ENCODE measurements at places on chromosomes 13 and 19.

DNA sequence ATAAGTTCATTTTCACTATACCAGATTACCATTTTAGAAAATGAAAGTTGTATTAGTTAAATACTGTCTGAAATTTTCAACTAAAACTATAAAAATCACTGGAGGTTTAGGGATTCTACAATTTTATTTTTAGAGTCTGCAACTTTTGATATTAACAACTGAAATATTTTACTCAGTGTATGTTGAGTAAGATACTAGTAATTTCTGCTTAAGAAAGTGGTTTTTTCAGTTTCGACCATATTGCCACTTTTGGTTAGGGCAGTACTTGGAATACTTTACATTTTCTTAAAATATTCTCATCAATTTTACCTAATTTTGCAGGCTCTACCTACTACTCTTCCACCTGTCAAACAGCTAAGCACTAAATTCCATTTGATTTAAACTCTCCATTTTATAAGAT lies 59.6 kb downstream of the KCNRG start:
- no peak for DNase-seq

DNA sequence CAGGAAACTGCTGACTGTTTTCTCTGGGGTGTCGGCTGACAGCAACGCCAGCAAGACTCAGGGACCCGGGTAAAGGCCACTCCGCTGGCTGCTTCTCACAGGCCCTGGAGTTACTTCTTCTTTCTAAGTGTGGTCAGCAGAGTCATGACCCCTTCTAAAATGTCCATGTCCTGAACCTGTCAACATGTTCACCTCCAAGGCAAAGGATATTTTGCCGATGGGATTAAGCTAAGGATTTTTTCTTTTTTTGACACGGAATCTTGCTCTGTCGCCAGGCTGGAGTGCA lies 7.9 kb downstream of the PEX11G start:
- DNase-seq: no peak

DNA sequence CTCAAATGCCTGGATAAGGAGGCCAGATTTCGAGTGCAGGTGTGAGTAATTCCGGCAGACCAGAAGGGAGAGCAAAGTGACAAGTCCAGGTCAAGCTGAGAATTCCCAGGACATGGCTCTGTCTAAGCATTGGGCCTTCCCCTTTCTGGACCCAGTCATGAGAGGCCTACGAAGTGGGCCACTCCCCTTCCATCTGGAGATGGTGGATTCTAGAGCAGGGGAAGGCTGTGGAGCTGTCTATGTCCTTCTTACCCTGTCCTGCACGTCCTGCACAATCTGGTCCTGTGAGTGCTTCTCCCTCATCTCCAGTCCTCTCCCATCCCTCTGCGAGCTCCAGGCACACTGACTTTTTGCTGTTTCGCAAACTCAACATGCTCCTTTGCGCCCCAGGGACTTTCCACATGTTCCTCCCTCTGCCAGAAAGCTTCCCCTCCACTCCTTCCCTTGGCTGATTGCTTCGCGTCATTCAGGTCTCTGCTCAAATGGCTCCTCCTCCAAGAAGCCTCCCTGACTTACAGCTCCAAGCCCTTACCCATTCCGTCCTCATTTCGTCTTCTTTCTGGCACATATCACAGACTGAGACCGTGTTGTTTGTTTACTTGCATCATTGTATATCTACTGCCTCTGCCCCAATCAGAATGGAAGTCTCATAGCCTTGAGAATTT lies 193.2 kb downstream of the URI1 start:
- no peak for DNase-seq

DNA sequence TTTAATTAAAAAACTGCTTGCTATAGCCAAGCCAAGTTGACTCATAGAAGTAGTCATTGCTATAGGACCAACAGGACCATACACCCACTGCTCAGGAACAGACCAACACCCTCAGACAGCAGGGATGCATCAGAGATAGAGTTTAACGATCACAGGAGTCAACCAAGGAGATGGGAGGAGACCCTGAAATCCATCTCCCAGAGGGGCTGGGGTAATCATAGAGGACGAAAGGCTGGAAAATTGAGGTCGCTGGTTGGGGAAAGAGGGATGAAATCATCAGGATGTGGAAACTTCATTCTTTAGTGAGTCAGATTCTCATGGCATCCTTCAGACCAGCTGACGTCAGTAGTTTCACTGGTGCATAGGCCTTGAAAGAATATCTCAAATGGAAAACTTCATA lies 160.4 kb upstream of the GPC6 start:
- no peak for DNase-seq

DNA sequence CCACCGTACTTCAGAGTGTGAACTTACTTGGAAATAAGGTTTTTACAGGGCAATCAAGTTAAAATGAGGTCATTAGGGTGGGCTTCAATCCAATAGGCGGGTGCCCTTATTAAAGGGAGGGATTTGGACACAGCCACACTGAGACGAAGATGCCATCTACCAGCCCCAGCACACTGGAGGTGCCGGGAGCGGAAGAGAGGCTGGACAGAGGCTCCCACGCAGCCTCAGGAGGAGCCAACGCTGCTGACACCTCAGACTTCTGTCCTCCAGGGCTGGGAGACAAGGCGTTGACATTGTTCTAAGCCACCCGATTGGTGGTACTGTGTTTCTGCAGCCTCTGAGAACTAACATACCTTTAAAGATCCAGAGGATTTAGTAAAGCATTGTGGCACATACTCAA lies 12.6 kb upstream of the RAB20 start:
- no peak for DNase-seq

- DNase-seq: no peak
Observed at GRCh38 chr13:73367886-73368285, 309.1 kb downstream of the KLF5 start.

DNA sequence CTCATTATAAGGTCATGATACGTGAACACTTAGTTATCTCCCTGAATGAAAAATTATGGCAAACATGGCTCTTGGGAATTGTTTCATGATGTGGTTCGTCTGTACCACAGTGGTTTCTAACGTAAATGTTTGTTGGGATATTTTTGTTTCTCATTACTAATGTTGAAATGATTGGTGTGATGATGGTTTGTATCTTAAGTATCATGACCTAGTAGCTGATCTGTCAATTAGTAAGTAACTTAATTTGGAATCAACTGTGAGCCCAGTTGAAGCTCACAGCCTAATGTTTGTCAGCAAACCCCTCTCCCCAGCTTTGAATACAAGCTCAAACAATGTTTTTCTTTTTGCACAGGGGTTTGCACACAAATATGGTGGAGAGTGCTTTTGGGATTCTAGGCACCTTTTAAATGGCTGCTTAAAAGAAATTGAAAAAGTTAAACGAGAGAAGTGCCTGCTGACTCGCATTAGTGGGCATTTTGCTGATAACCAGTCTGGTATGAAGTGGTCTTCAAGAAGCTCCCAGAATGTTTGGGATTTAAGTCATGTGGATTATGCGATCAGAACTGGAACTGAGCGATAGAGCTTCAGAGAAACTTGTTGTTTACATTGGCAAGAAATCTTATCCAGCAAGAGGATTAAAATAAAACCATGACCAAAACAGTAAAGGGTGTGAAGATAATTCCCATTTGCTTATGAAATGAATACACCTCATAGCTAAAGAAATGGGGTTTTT lies 68.2 kb downstream of the LMO7 start:
- no peak for DNase-seq

GRCh38 chr19:48685583-48685982 lies 10.2 kb upstream of the FUT2 start:
- no peak for DNase-seq

- DNase-seq: no peak
Observed at GRCh38 chr19:3360421-3361383, 5.7 kb upstream of the NFIC start.

DNA sequence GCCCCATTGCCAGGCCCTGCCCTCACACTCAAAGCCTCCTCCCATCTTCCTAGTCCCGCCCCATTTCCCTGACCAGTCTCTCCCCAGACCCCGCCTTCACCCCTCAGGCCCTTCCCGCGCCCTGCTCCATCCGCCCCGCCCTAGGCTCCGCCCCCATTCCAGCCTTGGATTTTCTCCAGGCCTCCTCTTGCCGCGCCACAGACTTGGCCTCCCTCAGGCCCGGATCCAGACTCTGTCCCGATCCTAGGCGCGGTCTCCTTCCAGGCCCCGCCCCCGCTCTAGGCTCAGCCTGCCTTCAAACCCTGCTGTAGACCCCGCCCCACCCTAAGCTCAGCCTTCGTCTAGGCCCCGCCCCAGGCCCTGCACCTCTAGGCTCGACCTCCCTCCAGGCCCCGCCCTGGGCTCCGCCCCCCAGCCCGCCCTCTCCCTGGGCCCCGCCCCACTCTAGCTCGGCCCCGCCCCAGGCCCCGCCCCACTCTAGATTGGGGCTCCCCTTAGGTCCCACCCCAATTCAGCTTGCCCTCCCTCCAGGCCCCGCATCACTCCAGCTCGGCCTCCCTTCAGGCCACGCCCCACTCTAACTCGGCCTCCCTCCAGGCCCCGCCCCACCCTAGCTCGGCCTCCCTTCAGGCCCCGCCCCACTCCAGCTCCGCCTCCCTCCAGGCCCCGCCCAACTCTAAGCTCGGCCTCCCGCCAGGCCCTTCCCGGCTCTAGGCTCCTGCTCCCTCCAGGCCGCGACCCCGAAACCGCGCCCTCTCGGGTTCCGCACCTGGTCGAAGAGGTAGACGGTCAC lies 18.5 kb downstream of the LMTK3 start:
- peak; percentile 100 for DNase-seq

DNA sequence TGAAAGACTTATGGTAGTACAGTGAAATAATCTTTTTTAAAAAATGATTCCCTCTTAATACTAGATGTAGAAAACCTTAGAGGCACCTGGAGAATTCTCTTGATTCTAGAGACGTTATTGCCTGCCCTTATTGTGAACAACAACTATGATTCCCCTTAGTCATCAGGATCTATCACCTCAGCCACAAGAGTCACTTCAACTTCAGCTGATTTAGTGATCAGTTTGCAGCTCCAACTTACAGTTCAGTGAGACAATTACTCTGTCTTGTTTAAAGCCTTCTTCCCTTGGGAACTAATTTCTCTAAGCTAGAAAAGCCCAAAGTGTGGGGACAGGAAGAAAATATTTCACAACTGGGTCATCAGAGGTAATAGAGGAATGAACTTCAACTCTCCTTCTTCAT lies 254.3 kb upstream of the SLITRK1 start:
- DNase-seq: no peak

- no peak for DNase-seq
Observed at GRCh38 chr13:43127103-43127798, 103.9 kb downstream of the DNAJC15 start.

DNA sequence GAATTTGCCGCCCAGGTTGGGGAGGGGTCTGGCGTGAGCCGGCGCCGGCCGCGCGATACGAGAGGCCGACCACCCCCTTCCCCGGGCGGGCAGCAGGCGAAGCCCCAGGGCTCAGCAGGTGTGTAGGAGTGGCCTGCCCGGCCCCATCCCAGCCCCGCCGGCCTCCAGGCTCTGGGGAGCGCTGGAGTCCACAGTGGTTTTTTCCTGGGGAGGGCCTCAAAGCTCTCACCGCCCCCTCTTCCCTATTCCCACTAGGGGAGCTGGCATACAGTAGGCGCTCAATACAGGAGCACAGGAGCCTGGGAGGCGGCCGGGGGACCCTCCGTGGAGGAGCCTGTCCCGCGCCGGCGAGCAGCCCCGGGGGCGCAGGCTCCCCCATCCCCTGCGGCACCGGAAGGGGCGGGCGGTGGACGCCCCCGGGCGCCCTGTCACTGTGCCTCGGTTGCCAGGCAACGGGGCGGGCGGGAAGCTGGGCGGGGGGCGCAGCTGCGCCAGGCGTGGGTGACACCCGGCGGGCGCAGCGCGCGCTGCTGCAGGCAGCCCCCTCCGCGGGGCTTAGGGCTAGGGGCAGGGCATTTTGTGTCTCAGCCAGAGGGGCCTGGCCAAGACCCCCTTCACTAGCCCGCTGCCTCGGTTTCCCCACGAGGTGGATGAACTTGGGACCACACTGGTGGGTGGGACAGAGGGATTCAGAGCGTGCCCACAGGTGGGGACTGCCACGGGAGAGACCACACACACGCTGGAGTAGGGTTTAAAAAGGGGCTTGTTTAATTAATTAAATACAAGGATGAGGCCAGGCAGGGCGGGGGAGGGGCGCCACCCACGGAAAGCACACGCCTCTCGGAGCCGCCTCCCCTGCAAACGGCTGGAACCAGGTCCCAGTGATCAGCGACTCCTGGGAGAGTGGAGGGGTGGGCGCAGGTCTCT lies 3.6 kb upstream of the REXO1 start:
- DNase-seq: peak; percentile 87

GRCh38 chr13:40389081-40389641 lies 277.3 kb downstream of the FOXO1 start:
- DNase-seq: no peak

- no peak for DNase-seq
Observed at GRCh38 chr13:111253365-111253872, 67.0 kb upstream of the TEX29 start.

DNA sequence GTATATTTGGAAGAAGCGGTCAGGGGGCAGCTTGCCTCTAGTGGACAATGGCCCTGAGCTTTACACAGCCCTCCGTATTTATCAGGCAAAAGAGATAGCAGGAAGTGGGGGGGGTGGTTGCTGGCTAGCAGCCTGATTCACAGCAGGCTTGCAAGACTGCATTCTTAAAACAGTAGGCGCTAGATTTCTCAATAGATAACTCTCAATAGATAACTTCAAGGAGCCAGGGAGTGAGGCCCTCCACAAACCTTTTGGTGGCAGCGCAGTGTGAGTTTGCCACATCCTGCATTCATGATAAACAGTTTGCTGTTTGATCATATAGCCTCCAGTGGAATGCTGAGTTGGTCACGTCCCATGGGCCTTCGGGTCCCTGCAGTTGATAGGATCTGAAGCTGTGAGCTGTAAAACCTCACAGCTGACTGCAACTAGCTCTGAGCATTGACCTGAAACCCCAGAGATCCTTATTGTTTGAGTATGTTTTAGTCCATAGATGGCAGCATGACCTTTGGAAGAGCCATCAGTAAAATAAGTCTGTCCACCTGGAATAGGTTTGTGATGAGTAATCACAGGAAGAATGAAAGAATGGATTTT lies 12.2 kb downstream of the FPR3 start:
- no peak for DNase-seq

DNA sequence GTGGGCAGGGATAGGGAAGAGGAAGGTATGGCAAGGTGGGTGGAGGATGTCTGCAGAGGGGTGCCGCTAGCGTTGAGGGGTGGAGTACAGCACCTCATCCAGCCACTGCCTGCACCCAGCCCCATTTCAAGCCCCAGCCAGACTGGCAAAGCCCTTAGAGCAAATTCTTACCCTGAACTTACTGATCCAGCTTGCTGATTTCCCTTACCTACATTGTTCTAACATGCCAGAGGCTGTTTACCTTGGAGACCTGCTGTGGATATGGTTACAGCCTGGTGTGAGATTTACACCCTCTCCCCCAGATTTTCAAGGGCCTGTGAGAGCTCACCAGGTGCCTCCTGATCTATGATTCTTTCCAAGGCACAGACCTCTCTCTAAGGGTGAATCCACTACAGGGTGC lies 86.0 kb downstream of the ZNF726 start:
- DNase-seq: no peak

- DNase-seq: no peak
Observed at GRCh38 chr13:31322702-31323405, 123.1 kb downstream of the B3GLCT start.

GRCh38 chr19:2507109-2507508 lies 31.2 kb downstream of the GADD45B start:
- peak; percentile 88 for DNase-seq

- DNase-seq: no peak
Observed at GRCh38 chr19:49684251-49684982, 5.0 kb upstream of the ADM5 start.

GRCh38 chr19:46271481-46272197 lies 25.2 kb upstream of the HIF3A start:
- DNase-seq: no peak

All from NCI-H1436 (cell line).